Gastrocnemius medialis (tissue), 4 donors: ENCODE measurements at places on chromosomes 2 and 18. TPM values are rescaled to one million over a fixed set of nuclear protein-coding genes. Genes with fewer than 3 reads are reported as not detected.

Gene DSG4
- not detected for total RNA-seq

Gene UGT1A1
- total RNA-seq, result not detected

Gene IL36G
- total RNA-seq, result not detected

Gene CPSF3
- 51.8 TPM for total RNA-seq

Gene MARCHF4
- not detected for total RNA-seq

Gene C2orf66
- total RNA-seq, result not detected

Gene DNAJC5G
- total RNA-seq, result not detected

Gene SOX11
- total RNA-seq, result not detected

- DNase-seq, result no peak
These were observed 40.6 kb upstream of the RIOK3 start for GRCh38 chr18:23412351-23412964.

- DNase-seq, result no peak
These were observed 51.0 kb upstream of the CTDP1 start for GRCh38 chr18:79628416-79629248.

DNA sequence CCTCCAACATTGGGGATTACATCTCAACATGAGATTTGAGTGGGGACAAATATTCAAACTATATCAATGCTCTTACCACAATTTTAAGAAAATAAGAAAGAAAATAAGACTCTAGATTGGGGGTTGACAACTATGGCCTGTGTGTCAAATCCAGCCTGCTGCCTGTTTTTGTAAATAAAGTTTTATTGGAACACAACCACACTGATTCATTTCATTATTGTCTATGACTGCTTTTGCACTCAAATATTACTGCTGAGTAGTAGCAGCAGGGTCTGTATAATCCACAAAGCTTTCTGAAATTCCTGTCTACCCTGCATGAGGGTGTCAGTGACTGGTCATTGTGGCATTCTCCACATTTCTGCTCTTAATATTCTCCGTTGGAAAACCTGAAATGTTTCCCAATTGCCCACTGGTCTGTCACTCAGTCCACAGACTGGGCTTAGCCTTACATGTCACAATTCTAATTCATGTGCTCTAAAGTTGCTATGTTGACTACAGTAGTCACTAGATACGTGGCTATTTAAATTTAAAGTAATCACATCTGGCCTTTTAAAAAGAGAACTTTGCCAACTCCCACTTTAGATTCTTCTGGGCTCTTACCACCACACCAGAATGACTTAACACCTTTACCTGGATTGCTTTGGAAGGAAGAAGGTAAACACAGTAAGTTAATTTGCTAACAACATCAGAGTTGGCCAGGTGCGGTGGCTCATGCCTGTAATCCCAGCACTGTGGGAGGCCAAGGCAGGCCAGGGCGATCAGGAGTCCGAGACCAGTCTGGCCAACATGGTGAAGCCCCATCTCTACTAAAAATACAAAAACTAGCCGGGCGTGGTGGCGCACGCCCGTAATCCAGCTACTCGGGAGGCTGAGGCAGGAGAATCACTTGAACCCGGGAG is 86.9 kb downstream of the CLHC1 start:
- no peak for DNase-seq

GRCh38 chr2:129428086-129428660 is 551.3 kb upstream of the RAB6C start:
- DNase-seq, result no peak

DNA sequence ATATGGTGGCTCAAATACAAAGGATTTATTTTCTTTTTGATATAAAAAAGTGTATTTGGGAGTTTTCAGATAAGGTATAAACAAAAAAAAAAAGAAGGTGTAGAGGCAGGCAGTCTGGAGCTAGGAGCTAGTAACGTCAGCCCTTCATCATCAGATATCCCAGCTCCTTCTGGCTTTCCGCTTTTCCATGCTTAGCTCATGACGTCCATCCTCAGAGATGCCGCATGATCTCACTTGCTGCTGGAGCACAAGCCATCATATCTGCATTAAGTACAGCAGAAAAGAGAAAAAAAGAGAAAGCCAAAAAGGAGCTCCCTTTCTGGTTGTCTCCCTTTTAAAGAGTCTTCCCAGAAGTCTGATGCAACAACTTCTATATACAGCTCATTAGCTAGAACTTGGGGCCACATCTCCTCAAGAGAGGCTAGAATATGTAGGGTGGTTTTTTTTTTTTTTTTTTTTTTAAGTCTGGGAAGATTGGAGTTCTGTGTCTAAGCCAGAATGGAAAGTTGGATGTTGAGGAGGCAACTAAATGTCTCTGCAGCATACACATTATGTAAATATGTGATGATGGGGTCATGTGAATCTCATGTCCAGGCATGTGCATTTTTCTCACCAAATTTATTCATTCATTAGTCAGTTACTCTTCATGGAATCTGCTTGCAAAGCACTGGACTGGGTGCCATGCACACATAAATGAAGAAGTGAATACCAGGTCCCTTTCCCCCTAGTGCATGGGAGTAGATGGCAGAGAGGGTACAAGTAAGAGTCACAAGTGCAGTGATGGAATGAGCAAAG is 52.3 kb downstream of the DDX1 start:
- no peak for DNase-seq

DNA sequence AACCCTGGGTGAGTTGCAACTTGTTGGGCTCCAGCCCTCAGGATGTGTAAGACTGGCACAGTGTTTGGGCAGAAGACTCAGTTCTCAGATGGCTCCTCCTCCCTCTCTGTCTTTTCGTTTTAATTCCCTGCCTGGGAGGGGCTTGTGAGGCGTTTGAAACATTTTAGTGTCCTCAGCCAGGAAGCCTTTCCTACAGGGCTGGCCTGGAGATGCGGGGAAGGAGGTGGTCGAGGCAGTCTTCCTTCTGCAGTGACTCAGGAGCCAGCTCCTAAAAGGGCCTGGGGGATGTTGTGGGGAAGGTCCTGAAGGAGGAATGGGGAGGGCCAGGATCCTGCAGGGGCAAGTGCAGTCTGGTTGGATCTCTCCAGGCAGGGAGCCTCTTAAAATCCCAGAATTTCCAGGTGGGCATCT is 22.1 kb upstream of the IGFBP5 start:
- no peak for DNase-seq

GRCh38 chr2:196284866-196285557 is 113.6 kb upstream of the STK17B start:
- DNase-seq, result no peak

DNA sequence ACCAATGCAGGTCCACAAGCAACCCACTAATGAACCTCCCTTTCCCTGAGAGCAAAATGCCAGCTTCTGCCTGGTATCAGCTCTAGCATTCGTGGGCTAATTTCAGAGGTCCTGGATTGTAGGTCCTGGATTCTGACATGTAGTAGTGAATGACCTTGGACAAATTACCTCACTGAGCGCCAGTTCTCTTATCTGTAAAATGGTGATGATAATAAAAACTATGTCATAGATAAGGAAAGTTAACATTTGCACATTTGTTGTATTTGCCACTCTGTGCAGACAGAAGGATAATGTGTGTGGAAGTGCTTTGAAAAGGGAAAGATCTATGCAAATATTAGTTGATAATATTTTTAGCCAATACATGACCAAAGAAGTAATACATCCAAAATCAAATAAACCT is 4.1 kb upstream of the TET3 start:
- no peak for DNase-seq

- DNase-seq, result no peak
These were observed 9.1 kb upstream of the ARID5A start for GRCh38 chr2:96527286-96528005.

- no peak for DNase-seq
These were observed 68.1 kb downstream of the NEDD4L start for GRCh38 chr18:58112174-58112573.

Gene WNT6
- 0.36 TPM for total RNA-seq

GRCh38 chr2:201176081-201176481 is 6.9 kb upstream of the CASP10 start:
- no peak for DNase-seq

GRCh38 chr2:155223781-155224406 is 525.4 kb downstream of the KCNJ3 start:
- no peak for DNase-seq

GRCh38 chr2:222747526-222748160 is 76.2 kb downstream of the MOGAT1 start:
- no peak for DNase-seq

DNA sequence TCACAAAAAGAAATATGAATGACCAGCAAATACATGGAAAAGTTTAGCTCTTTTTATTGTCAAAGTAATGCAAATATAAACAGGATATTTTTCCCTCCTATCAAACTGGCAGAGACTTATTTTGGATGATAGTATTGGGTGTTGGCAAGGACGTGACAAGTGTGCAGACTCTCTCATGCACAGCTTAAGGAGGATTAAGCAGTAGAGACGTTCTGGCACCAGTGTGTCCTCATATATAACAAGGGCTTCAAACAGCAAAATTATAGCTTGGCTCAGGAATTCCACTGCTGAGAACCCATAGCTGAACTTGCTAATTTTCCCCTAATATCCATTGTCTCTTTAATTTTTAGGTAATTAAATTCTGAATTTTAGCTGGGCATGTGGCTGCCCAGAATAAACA is 114.4 kb downstream of the FAM124B start:
- no peak for DNase-seq

Gene SRD5A2
- total RNA-seq, result 0.31 TPM

Gene SERPINB3
- total RNA-seq, result not detected

DNA sequence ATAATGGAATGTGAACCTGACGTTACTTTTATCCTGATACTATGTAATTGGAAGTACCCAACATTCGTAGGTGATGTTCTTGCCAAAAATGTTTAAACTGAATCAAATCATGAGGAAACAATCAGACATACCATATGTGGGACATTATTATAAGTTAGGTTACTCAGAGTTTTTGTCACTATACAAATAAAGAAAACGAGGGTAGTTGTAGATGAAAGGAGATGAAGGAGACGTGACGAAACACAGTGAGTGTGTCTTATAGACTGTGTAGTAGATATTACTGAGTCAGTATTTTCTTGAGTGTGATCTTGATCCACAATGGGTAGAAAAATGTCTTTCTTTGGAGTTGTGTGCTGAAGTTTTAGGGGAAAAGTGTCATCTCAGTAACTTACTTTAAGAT is 176.8 kb downstream of the ZNF407 start:
- DNase-seq, result no peak

Gene TNFAIP6
- total RNA-seq, result not detected

GRCh38 chr2:184528119-184528518 is 70.2 kb upstream of the ZNF804A start:
- no peak for DNase-seq

Gene GALNT3
- 1.7 TPM for total RNA-seq

Gene C2orf80
- total RNA-seq, result not detected

GRCh38 chr18:26792661-26793060 is 72.8 kb downstream of the AQP4 start:
- no peak for DNase-seq

DNA sequence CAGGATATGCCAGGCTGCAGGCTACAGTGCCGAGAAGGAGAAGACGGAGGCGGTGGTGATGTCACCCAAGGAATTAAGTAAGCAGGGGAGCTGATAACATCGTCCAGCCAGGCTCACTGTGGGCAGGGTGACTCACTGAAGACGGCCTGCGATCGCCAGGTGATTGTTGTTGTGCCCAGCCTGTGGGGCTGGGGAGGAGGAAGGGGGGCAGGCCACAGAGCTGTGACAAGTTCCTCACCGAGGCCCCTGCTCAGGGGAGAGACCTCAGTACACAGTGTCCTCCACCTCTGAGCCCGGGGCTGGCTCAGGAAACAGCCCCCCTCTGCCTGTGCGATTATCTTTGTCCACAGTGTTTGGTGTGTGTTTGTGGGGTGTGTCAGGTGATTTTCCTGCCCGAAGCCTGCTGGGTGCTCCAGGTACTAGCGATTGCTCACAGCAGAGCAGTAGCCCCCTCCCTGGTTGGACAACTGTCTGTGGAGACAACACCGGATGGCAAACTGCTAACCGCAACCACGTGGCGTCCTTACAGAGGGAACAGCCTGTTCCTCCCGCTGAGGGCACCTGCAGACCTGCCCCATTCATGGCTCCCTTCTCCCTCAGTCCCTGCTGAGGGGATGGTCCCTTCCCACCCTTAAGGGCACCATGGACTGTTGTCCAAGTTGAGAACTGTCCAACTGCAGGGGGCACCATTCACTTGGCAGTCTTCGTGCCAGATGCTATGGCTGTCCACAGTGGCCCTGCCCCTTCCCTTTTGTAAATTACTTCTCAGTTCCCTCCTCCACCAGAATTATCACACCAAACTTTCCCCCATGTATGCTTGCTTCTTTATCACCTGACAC is 95.1 kb downstream of the ZFP36L2 start:
- peak; percentile 92 for DNase-seq

GRCh38 chr2:109711230-109712122 is 82.6 kb upstream of the RGPD5 start:
- no peak for DNase-seq

DNA sequence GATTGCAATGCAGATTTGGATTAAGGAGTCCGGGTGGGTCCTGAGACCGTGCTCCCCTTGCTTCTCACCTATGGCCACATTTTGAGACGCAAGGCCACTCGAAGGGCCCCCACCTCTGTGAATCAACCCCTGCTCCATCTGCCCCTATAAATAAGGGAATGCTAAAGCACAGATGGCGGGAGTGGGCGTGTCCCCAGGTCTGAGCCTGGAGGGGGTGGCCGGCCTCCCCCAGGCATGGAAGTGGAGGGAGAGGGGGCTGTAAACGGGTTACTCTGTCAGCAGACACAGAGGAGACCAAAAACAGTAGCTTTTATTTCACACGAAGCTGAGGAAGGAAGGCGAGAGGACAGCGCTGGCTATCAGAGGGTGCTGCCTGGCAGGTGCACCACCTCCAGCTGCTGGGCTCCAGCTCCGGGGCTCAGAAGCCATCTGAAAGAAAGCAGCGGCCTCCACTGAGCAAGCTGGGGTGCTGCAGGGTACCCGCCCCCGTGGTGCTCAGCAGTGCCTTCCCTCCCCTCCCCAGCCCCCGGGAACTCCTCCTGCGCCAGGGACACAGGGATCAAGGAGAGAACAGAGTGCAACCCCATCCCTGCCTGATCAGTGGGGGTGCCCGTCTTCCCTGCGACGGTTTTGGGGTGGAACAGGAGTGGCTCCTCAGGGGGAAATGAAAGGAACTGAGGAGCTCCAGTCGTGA is 56.7 kb upstream of the RAB6C start:
- no peak for DNase-seq

GRCh38 chr2:217932803-217933616 is 69.8 kb downstream of the TNS1 start:
- DNase-seq, result no peak

DNA sequence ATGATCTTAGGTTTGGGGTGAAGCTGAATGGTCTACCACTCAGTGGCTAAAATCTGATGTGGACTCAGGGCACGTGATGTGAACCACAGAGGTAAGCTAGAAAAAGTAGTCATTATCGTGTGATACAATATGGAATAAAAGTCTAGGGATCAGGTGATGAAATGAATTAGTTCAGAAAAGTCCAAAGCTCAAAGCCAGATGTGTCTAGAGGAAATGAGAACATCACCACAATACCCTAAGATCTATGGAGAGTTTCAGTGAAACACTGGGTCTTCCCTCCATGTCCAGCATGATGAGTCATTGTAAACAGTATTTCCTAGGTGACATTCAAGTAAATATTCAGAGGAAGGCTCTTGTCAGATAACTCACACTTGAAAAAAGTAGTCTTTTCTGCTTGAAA is 1257.4 kb upstream of the ZEB2 start:
- no peak for DNase-seq

Gene BOLL
- total RNA-seq, result 2.5 TPM

- DNase-seq, result no peak
These were observed 39.7 kb downstream of the RFX8 start for GRCh38 chr2:101435001-101435862.
